Erythroblast (primary cell): ENCODE measurements at places on chromosomes 3 and 15.

- DNase-seq: no peak
These were observed 33.4 kb upstream of the STRIT1 start for GRCh38 chr3:155326901-155327300.

DNA sequence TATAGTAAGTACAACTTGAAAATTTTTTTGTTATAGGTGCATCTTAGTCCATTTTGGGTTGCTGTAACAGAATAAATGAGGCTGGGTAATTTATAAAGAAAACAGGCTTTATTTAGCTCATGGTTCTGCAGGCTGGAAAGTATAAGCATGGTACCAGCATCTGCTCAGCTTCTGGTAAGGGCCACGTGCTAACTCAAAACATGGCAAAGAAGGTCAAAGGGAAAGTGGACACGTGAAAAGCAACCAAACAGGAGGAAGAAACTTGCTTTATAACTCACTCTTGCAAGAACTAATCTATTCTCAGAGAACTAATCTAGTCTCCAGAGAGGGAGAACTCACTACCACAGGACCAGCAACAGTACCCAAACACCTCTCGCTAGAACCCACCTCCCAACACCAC is 9.1 kb downstream of the HDGFL3 start:
- no peak for DNase-seq

DNA sequence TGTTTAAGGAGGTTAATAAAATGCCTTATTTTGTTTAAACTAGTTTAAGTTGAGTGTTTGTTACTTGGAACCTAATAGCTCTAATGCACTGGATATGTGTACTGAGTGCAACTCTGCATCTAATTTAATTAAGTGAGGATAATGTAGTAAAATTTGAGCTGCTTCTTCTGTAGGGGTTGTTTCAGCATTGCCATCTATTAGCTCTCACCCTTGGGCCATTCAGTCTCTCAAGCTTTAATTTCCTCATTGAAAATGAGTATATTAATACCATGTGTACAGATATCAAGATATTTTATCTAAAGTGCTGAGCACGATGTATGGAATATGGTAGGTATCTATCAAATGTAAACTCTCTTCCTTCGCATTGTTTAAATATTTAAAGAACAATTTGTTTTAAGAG is 375.7 kb upstream of the LRRC3B start:
- DNase-seq: no peak

- DNase-seq: no peak
These were observed 39.0 kb downstream of the CFAP100 start for GRCh38 chr3:126433496-126434263.

DNA sequence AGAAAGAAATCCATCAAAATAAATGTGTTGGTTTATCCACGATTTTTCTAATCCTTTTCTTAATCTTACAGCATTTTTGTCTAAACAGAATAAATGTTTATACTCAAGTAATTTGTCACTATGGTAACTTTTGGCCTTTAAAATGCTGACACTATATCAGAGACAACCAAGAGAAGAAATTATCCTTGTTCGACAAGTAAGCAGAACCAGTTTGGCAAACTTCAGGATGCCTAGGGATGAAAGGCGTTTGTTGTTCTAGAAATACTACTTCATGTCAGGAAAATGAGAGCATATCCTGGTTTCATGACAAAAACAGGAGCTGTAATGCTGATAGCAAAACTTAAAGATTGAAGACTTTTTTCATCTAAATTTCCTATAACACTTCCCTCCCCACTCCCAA is 308.0 kb upstream of the ATP11B start:
- no peak for DNase-seq

GRCh38 chr3:35241236-35241635 is 398.1 kb upstream of the ARPP21 start:
- no peak for DNase-seq

- no peak for DNase-seq
These were observed 59.5 kb upstream of the TSEN2 start for GRCh38 chr3:12424635-12425319.

- no peak for DNase-seq
These were observed 15.0 kb downstream of the TIGIT start for GRCh38 chr3:114308830-114309229.

DNA sequence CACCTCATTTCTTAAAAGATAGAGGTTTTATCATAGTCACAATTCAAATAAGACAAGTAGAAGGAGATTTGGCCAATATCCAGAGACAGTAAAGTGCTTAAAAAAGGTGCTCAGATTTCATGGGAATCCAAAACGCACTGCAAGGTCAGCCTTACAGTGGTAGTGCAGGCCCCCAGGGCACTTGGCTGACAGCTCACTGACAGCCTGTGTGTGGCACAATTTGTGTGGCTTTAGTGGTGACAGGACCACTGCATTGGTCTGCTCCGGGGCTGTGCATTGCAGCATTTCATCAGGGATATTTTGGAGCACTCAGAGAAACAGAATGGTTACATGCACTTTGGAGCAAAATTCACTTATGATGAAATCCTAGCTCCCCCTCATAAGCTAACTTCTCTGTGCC is 544.3 kb downstream of the NTRK3 start:
- DNase-seq: no peak

- no peak for DNase-seq
These were observed 82.9 kb upstream of the THBS1 start for GRCh38 chr15:39497759-39498565.

- DNase-seq: no peak
These were observed 16.7 kb downstream of the PLA2G4D start for GRCh38 chr15:42077689-42078088.

DNA sequence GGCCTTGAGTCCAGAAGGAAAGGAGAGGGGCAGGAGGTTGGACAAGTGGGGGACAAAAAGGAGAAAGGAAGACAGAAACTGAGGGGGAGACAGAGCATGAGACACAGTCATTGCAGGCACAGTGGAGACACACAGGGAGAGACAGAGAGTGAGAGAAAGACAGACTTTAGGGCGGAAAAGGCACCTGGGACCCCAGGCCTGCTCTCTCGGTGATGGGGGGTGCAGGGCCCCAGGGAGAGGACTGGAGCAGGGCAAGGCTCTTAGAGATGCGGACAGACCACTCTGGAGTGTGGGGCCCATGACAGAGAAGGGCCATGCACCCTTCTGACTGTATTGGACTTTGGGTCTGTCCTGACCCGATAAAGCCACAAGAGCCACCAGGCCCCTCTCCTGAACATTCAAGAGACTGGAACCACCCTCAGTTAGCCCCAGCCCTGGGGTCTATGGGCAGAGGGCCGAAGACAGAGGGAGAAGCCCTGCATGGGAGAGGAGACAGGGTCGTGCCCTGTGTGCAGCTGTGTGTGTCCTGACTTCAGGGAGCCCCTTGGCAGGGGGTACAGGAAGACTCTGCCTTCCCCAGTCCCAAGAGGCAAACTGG is 12.5 kb downstream of the PLCD1 start:
- no peak for DNase-seq

- DNase-seq: no peak
These were observed 222.7 kb downstream of the MTHFS start for GRCh38 chr15:79674124-79674465.

GRCh38 chr15:69414701-69415167 is 585 bp downstream of the KIF23 start:
- DNase-seq: peak; percentile 64

- no peak for DNase-seq
These were observed 651.8 kb upstream of the SGO1 start for GRCh38 chr3:20837676-20838302.

DNA sequence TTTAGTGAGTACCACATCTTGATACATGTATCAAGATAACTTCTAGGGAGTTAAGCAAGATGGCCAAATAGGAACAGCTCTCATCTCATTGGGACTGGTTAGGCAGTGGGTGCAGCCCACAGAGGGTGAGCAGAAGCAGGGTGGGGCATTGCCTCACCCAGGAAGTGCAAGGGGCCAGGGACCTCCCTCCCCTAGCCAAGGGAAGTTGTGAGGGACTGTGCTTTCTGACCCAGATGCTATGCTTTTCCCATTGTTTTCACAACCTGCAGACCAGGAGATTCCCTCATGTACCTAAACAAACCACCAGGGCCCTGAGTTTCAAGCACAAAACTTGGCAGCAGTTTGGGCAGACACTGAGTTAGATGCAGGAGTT is 665.0 kb upstream of the CBLB start:
- DNase-seq: no peak

GRCh38 chr15:37638116-37638515 is 296.3 kb upstream of the TMCO5A start:
- DNase-seq: no peak

- no peak for DNase-seq
These were observed 10.1 kb upstream of the C3orf22 start for GRCh38 chr3:126568776-126569342.
